ENCODE measurements at places on chromosomes 3 and 15.
A peak's percentile ranks its signal among the peaks of the same experiment; 100 is the strongest.

DNA sequence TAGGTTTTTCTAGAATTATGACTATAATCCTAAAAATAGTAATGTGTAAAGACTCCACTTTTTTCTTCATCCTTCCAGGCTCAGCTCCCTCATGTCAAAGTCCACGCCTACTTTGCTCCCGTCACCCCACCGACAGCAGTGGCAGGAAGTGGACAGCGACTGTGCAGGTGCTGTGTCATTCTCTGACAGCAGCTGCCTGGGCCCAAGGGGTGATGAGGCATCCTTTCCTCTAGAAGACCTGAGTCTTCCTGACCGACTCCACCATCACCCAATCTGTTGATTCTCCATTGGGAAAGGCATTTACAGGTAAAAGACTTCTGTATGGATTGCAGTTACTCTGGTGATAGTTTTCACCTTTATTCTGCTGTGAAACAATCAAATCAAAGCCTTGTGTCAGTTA lies 54.8 kb downstream of the UBP1 start:
- DNase-seq = peak; percentile 31

DNA sequence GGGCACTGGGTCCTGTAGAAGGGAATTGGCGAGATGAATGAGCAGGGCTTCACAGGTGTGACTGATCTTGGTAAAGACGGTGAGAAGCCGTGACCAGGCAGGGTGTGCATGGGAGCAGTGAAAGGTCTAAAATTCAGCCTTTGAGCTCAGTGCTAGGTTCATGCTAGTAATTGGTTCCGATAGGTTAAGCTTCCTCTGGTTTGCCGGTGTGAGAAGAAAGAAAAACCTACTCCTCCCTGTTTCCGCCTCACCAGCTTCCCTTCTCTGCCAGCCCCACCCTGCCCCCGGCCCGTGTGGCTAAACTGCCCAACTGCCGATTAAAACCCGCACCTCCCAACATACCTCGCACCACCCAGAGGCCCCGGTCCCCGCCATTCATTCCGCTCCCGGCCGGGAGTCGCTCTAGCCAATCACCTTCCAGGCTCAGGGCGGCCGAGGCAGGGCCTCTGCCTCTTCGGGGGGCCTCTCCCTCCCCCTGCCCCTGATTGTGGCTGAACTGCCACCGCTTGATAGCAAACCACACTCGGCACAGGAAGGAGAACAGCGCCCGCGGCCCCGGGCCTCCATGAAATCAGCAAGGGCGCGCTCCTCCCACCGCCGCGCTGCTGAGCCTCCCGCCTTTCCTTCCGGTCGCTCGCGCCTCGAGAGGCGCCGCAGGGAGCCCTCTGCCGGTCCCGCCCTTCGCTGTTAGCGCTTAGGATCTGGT lies 7.3 kb upstream of the NRROS start:
- peak; percentile 83 for DNase-seq

DNA sequence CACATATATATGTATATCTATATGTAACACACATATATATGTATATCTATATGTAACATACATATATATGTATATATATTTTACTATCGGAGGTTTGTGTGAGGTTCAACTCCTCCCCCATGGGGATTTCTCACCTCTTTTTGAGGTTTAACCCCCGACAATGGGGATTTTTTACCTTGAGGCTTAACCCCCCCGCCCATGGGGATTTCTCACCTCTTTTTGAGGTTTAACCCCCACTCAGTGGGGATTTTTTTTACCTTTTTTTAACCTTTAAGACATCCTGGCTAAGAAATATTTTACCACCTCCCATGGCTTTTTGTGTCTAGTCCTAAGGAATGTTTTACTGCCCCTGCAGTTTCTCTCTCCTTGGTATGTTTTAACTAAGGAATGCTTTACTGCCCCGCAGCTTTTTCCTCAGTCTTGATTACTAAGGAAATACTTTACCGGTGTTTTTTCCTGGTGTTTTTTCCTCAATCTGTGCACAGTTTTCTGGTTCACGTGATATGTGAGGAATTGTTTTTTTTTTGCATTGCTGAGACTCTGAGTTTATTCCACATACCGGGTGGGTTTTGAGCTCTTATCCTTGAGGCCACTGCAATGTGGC lies 185.2 kb downstream of the KLF13 start:
- DNase-seq = no peak

GRCh38 chr3:23244324-23245041 lies 41.4 kb downstream of the UBE2E2 start:
- no peak for DNase-seq

DNA sequence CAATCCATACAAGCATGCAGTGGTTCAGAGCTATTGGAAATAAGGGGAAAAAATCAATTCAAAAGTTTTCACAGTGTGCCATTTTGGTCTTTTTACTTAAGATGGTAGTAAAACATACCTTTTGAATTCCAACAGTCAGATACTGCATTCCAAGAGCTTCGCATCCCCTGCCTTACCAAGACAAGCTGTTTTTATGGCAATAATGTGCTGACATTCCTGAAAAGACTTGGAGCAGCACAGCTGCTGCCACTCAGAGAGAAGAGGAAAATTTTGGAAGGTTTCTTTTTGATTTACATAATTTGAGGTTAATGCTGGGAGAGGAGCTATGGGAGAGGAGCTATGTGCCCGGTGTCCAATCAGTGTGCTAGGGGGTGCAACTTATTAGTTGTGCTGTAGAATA lies 148.3 kb downstream of the FEZF2 start:
- DNase-seq = no peak

- no peak for DNase-seq
Observed at GRCh38 chr3:57856675-57857074, 100.6 kb downstream of the SLMAP start.

DNA sequence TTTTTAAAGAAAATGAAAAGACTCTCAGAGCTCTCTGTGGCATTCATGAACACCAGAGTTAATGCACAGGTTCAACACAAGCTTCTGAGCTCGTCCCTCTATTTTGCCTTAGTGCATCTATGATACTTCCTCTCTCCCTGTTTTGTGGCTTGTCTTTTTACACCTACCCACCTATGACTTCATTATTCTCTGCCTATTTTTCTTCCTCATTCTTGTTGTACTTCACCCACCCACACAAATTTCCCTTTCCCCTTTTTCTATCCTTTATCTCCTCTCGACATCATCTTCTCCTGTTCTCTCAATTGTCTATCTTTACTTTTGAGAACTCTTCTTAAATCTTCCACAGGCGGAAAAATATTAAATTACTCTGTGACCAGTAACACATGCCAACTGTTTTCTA lies 48.6 kb downstream of the OR5H15 start:
- DNase-seq = no peak

DNA sequence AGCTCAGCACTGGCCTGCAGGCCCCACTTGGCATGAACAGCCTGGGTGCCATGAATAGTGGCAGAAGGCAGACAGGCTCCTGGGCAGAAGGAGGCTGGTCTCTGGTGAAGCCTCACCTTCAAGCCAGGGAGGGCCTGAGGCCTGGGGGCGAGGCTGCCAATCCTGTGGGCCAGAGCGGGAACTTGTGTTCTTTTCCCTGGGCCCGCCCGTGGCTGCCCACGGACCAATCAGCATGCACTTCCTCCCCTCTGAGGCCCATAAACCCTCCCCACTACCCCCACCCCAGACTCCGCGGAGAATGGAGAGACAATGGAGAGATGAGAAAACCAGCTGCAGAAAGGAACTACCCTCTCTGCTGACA lies 283.8 kb upstream of the ROBO1 start:
- no peak for DNase-seq

- no peak for DNase-seq
Observed at GRCh38 chr3:141412087-141412935, 44.0 kb downstream of the ZBTB38 start.

DNA sequence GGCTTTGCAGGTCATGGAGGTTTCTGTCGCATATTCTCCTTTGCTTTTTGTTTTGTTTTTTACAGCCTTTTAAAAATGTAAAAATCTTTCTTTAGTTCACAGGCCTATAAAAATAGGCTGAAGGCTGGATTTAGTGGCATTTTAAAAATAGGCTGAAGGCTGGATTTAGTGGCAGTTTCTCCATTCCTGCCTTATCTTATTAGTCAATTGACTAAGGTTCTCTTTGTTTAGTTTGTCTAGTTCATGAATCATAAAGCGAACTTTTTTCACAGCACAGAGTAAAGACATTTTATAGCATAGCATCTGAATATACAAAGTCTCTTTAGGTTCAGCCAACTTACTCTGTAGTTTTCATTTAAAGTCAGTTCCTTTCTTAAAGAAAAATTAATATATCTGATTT lies 31.4 kb downstream of the AP4E1 start:
- no peak for DNase-seq

DNA sequence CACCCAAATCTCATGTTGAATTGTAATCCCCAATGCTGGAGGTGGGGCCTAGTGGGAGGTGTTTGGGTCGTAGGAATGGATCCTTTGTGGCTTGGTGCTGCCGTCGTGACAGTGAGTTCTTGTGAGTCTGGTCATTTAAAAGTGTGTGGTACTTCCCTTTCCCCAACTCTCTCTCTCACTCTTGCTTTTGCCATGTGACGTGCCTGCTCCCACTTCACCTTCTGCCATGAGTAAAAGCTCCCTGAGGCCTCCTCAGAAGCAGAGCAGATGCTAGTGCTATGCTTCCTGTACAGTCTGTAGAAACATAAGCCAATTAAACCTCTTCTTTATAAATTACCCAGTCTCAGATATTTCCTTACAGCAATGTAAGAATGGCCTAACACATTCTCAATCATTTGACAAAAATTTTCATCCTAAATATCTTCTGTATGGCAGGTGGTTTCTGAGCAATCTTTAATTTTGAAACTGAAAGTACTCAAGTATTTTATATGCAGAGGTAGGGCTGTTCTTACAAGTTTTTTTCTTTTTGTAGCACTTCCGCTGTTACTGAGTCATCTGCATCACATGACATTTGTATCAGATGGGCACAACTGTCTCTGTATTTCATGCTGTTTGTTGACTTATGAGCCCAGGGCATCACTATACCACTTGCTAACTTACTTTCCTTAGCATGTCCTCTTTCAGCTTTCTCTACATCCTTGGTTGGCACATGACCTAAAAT lies 8.8 kb downstream of the RPL39L start:
- peak; percentile 61 for DNase-seq

- no peak for DNase-seq
Observed at GRCh38 chr15:41790756-41791546, 16.7 kb downstream of the MAPKBP1 start.
